ENCODE measurements at places on chromosomes 3 and 15.

- no peak for DNase-seq
Measured at GRCh38 chr3:56144805-56145204, 323.5 kb downstream of the ERC2 start.

- no peak for DNase-seq
Measured at GRCh38 chr3:23276913-23277658, 74.0 kb downstream of the UBE2E2 start.

DNA sequence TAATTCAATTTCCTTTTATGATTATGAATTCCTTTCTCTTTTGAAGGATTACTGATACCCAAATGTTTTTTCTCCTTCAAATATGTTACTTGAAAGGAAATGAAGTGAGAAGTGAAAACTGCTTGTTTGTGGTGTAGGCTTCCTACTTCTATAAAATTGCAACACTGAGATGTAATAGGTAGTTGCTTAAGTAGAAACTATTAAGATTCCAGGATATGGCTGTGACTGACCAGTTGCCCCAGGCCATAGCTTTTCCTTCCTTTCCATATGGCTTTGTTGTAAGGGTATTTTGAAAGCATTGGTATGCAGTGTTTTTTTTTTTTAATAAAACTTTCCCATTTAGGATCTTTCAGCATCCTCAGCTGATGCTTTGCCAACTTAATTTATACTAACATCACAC, 28.5 kb downstream of the DNAJC13 start:
- DNase-seq = no peak

- no peak for DNase-seq
Measured at GRCh38 chr3:112095731-112096130, 9.5 kb downstream of the C3orf52 start.

GRCh38 chr3:129462361-129462968, 22.4 kb downstream of the IFT122 start:
- DNase-seq = no peak

- no peak for DNase-seq
Measured at GRCh38 chr3:4523710-4524698, 30.9 kb downstream of the ITPR1 start.

DNA sequence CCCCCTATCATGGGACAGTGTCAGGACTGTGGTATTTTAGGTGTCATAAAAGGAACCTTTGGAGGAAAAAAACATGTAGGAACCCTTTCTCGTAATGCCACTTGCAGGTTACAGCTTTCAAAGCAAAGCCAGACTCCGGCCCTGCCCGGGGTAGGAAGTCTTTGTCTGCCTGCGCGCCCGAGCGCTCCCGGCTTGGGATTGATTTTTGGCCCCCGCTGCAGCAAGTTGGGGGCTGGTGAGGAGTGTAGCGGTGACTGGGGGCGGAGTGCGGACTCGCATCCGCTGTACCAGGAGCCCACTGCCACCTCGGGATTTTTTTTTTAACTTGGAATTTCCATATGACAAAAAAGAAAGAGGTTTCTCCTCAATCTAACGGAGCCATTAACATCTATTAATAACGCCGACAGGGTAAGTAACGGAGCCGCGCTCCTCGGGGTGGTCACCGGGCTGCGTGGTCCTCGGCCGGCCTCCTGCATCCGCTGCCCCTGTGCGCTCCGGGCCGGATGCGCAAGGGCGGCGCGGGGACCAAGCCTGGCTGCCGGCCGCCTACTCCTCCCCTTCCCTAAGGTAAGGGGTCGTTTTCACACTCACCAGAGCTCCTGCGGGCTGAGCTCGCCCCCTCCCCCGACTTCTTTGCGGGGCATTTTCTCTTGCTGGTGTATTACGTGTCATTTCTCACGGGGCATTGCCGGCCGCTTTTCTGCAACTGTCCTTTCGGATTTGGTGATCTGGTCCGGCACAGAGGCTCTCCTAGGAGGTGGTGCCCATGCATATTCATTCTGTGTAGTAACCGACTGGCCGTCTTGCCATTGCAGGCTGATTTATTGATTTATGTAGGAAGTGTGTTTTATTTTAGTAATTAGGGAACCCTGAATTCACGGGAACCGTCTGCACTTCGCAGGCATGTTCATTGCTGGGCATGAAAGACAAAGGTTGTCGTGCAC, 219.8 kb upstream of the TOPAZ1 start:
- no peak for DNase-seq

DNA sequence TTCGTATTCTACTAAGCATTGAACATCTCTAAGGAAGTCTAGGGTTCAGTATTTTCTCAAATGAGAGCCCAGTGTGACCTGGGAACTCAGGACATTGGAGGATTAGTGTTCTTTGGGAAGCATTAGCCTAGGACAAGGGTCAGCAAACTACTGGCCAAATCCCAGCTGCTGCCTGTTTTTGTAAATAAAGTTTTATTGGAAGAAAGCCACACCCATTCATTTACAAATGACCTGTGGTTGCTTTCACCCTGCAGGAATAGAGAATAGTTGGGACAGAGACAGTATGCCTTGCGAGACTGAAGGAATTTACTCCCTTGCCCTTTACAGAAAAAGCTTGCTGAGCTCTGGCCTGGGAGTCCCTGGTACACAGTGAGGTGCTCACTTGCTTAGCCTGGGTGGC, 20.6 kb downstream of the SLC6A11 start:
- no peak for DNase-seq

DNA sequence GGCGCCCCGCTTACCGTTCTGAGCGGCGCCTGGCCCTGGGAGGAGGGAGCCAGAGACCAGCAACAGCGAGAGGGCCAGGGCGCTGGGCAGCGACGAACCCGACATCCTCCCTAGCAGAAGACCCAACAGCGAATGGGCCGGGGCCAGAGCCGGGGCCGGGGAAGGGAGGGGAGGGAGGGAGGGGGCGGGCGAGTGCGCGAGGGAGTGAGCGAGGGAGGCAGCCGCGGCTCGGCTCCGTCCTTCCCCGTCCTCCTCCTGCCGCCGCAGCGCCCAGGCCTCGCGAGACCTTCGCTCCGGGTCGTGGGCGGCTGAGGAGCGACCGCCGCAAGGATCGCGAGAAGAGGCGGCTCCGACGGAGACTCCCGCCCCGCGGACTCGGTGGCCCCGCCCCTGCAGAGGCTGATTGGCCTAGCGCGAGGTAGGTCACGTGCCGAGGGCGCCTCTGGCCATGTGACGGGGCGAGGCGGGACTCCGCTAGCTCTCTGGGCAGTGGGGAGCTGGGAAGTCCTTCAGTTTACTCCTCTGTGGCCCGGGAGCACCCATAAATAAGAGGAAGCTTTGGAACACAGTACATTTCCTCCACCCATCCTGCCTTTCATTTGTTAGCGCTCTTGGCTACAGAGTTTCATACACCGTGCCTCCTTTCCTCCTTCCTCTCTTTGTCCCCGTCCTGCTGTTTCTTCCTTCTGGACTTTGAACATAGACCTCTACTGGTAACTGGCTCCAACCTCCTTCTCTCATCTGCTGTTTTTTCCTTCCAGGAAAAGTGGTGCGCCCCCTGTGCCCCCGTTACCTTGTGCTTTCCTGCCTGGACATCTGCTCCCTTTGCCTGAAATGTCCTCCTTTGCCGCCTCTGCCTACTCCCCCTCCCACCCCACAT, at the start of gene NPTN:
TSS of gene NPTN (minus strand) at position 279 of the 880 bp plus-strand sequence. CDS start at position 105, 174 bp downstream.
- peak; percentile 98 for DNase-seq

- DNase-seq = no peak
Measured at GRCh38 chr3:146503461-146504202, 34.3 kb upstream of the PLSCR2 start.

- DNase-seq = no peak
Measured at GRCh38 chr3:182414586-182414985, 378.7 kb upstream of the ATP11B start.

GRCh38 chr3:161689584-161690298, 193.1 kb downstream of the OTOL1 start:
- DNase-seq = no peak

GRCh38 chr15:72237853-72238224, 6.8 kb upstream of the PKM start:
- no peak for DNase-seq

GRCh38 chr3:186540835-186541226, 3.3 kb downstream of the CRYGS start:
- no peak for DNase-seq

DNA sequence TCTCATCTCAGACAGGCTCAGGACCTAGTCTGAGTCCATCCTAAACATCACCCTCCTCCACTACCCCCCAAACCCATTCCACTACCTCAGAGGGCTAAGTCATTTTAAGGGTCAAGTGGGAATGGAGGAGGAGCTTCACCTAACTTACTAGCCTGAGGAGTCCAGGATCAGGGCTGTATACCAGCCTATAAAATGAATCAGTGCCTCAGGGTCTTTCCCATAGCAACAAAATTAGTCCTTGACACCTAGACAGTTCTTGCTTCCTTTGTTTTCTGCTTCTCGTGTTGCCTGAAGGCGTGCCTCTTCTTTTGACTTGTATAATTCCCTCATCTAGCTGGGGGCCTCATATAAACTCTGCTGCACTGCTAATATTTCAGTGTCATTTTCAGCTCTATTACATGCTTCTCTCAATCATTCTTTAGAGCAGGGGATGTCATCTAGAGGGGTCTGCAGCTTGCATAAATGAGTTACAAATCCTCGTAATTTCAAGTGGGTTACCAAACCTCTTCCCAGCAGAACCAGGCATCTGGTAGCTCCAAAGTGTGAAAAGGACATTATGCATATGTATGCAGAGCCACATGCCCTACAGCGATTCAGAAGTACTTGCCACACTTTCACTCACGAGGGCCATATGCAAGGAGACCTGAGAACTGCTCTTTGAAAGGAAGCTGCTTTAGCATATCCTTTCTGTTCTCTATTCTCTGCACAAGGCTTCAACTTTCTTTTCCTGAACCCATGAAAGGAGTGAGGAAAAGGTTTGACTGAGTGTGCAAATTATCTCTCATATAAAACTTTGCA, 311.7 kb upstream of the SEMA6D start:
- DNase-seq = no peak

DNA sequence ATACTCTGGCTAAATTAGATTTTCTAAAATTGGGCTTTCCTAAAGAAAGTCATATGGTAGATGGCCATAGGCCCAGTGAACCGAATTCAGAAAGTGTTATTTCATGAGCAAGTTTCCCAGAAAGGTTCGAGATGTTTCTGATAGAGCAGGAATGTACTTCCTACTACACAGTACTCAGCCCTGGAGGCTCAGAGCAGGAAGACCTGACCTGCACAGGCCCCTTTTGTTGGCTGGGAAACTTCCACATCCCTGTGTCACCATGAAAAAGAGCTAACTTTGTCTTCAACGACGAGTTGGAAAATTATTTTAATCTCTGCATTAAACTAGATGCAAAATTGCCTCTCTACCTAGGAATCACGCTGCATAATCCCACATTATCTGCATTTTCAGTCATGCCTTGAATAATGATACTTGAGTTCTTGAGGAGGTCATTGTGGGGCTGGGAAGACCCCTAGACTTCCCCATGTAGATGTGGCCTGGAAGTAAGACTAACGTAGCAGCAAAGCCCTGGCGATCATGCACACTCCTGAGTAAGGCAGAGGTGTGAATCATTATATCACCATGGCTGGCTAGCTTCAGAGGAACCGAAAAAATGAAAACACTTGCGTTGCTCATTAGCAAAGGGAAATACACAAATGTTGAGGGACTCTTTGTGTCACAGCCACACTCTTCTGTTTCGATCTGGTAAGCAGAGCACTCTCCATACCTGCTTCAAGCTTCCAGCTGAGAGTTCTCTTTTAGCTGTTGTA, 47.1 kb downstream of the CMTM7 start:
- DNase-seq = peak; percentile 86

- DNase-seq = peak; percentile 88
Measured at GRCh38 chr3:148991219-148992026, at the start of gene GYG1. GYG1 (plus strand) TSS chr3:148991540; CDS start chr3:148991641, 101 bp downstream.

GRCh38 chr3:151191095-151191494, 11.9 kb downstream of the GPR171 start:
- DNase-seq = no peak

- no peak for DNase-seq
Measured at GRCh38 chr15:50970524-50970923, 62.0 kb downstream of the AP4E1 start.

GRCh38 chr15:90895571-90896117, 7.5 kb upstream of the MAN2A2 start:
- no peak for DNase-seq

DNA sequence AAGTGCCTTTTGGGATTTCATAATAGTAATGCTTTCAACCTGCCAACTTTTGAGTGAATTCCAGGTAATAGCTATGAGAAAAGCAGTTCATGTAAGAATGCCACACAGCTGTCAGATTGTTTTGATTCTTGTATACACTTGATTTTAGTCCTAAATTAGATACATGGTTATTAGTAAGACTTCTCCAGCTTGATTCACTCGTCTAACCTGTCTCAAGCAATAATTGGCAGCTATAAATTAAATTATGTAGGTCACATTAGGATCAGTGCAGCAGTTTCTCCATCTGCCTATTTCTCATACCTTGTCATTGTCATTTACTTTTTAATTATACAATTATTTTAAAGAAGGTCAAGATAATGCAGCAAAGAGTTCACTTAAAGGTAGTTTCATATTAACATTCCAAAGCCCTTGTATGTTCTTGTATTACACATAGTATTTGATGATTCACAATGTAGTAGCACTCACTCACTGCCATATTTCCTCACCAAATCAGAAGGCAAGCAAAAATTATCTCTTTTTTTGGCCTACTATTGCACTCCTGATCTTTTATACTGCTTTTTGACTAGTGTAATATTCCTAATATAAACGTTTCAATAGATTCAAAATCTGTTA, 10.9 kb upstream of the CRYBG3 start:
- DNase-seq = no peak

GRCh38 chr3:123028233-123028828, 768 bp upstream of the SEMA5B start:
- peak; percentile 39 for DNase-seq

DNA sequence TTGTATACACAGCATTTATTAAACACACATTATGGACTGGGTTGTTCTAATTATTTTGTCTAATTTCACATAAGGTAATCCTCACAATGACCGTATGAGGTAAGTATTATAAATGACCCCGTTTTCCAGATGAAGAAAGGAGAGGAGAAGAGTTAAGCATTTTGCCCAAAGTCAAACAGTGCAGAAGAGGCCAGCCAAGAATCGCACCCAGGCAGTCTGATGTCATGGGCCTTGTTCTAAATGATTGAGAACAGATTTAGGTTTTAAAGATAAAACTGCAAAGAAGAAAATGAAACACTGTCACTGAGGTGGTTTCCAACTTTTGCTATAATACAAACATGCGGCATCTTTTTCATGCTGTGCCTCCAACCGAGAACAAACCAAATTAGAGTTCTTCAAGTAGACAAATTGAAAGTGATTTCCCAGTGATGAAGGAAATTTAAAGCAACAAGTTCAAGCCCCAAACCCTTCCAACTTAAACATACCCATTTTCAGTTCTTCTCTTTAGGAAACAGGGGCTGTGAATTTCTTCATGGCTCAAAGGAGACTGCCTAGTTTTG, 155.3 kb downstream of the THRB start:
- DNase-seq = no peak

- DNase-seq = no peak
Measured at GRCh38 chr3:195082811-195083210, 188.1 kb downstream of the XXYLT1 start.

DNA sequence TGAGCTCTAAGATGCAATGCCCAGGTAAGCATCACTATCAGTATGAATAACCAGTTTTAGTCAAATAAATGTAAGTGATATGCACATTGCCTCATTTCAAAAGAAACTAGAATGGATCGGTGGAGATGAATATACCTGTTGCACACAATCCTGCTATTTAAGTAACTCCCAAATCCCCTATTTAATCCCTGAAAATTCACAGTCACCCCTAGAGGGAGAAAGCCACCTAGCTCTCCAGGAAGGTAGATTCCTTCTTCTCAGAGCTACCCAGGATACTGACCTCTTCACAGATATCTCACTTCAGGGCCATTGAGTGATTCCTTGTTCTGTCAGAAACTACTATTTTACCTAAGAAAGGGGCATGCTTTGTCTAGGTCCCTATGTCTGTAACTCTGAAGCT, 11.7 kb downstream of the LSAMP start:
- no peak for DNase-seq

Data from OCI-LY7 (cell line).